ENCODE measurements at places on chromosomes 7 and 10. TPM values are rescaled to one million over a fixed set of nuclear protein-coding genes. Genes with fewer than 3 reads are reported as not detected.

- DNase-seq, result no peak
Measured at GRCh38 chr10:70494536-70494935, 16.0 kb downstream of the PALD1 start.

GRCh38 chr7:50721661-50722259, 60.9 kb downstream of the GRB10 start:
- DNase-seq, result no peak

DNA sequence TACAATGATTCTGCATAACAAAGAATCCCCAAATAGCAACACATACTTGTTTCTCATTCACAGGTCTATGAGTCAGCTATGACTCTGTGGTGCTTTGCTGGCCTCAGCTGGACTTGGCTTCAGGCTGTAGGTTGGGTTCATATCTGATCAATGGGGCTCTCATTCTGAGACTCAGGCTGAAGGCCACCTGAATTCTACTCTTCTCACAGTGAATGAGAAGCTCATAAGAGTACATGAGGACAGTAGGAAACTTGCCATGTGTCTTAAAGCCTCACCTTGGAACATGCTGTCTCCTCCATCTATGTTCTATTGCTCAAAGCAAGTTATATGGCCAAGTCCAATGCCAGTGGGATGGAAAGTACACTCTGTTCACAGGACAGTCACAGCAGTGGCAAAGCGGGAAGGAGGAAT, 292.9 kb downstream of the BMPER start:
- no peak for DNase-seq

GRCh38 chr10:70838270-70838805, 22.6 kb downstream of the SGPL1 start:
- DNase-seq, result no peak

DNA sequence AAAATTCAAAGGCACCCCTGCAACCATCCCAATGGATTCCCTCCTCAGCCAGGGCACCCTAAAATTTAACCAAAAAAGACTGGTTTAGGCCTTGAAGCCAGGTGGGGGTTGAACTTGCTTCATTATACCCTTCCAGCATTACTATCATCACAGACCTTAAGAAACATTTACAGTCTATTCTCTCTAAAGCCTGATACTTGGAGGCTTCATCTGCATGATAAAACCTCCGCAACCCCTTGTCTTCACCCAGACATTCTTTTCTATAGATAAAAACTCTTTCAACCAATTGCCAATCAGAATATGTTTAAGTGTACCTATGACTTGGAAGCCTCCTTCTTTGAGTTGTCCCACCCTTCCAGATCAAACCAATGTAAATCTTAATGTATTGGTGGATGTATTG, 17.9 kb downstream of the AVL9 start:
- DNase-seq, result no peak

DNA sequence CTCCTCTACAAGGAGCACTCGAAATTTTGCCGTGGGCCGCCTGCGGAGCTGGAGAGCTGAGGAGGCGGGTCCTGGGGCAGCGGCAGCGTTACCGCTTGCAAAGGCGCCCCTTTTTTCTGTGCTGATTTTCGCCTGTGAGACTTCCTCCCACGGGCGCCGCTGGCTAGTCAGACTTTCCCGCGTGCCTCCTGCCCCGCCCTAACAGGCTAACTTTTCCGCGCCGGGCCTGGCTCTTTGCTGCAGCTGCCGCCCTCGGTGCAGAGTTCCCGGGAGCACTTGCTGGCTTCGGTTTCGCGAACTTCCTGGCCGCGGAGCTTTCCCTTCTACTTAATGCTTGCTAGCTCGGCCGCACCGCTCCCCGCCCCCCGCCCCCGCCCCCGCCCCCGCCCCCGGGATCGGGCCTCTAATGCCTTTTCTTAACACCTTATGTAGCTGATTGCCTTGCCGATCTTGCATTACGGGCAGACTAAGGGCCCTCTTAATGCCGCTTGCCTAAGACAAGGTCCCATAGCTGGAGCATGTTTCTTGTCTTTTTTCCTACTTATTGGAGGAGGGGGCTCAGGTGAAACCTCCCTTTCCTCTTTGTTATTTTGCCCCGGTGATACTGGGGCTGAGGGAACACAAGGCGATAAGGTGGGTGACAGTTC, 37.9 kb upstream of the RASGEF1A start:
- no peak for DNase-seq

- no peak for DNase-seq
Measured at GRCh38 chr10:6796231-6796630, 216.2 kb upstream of the PRKCQ start.

GRCh38 chr7:124959676-124960075, 30.1 kb upstream of the POT1 start:
- DNase-seq, result no peak

GRCh38 chr10:91856637-91857036, 52.6 kb downstream of the FGFBP3 start:
- no peak for DNase-seq

- DNase-seq, result no peak
Measured at GRCh38 chr7:4786015-4786414, 10.6 kb downstream of the AP5Z1 start.

DNA sequence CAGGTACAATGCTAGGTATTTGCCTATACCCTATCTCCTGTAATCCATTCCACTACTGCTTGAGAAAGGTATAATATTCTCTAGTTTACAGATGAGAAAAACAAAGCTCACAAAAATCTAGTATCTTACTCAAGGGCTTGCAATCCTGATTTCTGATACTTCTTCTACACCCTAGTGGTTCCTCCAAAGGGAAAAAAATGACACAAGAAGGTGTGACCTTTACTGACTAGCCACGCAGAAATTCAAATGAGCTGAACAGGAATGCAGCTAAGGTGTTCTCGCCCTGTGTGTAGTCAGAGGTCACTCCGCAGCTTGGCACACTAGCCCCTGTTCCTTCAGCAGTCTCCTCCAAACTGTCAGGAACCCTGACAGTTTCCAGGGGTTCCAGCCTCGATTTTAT, 59.5 kb upstream of the TM9SF3 start:
- DNase-seq, result no peak

DNA sequence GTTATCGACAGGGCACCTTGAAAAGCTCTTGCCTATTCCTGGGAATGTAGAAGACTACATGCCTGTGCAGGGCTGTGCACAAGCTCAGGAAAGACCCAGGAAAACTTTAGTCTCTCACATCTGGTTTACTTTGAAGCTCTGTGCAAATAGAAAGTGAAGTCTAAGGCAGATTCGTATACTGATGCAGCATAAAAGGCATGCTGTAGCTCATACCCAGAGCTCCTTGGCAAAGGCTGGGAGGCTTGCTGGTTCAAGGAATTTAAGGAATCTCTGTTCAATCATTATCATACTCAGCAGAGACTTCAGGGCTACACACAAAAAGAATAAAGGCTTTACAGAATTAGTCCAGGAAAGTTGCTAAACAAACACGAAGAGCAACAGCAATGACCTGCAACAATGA, 192.0 kb downstream of the OTUD1 start:
- no peak for DNase-seq

DNA sequence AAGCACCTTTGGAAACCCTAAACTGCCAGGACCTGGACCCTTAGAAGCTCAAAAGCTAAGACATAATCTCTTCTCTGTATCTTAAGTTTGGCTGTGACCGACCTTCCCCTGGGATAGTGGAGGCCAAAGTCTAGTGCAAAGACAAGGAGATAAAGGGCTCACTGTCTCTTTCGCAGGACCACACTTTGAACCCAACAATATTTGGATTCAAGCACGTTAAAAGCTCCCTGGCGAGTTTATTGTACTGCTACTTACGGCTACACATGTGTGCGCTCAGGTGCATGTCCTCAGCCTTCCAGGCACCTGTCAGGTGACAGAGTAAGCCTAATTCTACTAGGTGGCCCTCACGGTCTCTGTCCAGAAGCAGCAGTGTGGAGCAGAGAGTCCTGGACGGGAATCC, 55.9 kb downstream of the PNLIPRP2 start:
- DNase-seq, result no peak

- peak; percentile 55 for DNase-seq
Measured at GRCh38 chr10:785089-785860, 95.8 kb upstream of the DIP2C start.

- DNase-seq, result no peak
Measured at GRCh38 chr10:64503429-64503828, 982.2 kb downstream of the REEP3 start.

GRCh38 chr10:30048768-30049517, 10.4 kb downstream of the JCAD start:
- no peak for DNase-seq

DNA sequence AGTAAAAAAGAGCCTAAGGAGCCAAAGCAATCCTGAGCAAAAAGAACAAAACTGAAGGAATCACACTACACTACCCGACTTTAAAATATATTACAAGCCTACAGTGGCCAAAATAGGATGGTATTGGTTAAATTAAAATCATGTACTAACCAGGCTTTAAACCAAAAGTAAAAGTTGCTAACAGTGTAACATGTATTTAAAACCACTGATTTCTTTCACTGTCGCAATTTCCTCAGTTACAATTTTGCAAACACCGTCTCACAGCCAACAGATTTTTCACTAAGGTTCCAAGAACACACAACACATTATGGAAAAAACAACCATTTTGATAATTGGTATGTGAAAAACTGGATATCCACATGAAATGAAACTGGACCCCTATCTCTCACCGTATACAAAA, 74.0 kb downstream of the JMJD1C start:
- no peak for DNase-seq

GRCh38 chr10:127564644-127565043, 15.5 kb downstream of the NPS start:
- no peak for DNase-seq

GRCh38 chr10:126309228-126309883, 78.9 kb downstream of the ADAM12 start:
- DNase-seq, result no peak

DNA sequence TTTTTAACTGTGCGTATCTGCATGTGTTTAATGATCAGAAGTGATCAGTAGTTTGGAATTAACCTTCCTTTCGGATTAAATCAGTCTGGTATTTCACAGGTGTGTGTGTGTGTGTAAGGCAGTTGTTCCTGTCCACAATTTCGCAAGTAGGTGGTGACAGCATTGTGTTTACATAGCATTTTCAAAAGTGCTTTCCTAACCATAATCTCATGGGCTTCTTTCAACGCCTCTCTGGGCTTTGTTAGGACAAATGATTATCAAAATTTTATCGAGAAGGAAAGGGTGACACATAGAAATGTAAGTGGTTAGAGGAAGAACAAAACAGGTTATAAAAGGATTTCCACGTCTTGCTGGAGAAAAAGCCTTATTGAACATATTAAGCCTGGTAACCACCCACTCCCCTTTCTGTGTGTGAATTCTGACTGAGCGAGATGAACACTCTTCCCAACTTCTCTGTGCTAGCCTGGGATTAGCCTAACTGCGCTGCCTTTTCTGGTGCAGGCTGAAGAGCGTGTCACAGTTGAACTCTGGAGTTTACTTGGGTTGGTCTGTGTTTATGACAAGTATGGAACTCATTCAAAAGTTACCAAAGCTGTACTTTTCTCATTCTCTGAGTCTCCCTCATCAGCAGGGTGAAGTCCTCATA, 292.3 kb upstream of the PITRM1 start:
- DNase-seq, result no peak

GRCh38 chr10:57986422-57986821, 281.3 kb downstream of the IPMK start:
- DNase-seq, result no peak

CHST3 gene
- total RNA-seq, result 41.4 TPM

HGF gene
- 11.7 TPM for total RNA-seq

SPDYE5 gene
- not detected for total RNA-seq

SEMA4G gene
- 2.1 TPM for total RNA-seq

OPN1SW gene
- not detected for total RNA-seq

KLF14 gene
- total RNA-seq, result not detected

IL6 gene
- total RNA-seq, result 37.3 TPM

ADAM22 gene
- 0.85 TPM for total RNA-seq

FXYD4 gene
- total RNA-seq, result not detected

LEP gene
- total RNA-seq, result not detected

STAG3 gene
- total RNA-seq, result not detected

TMEM209 gene
- total RNA-seq, result 5.3 TPM

ACTR3C gene
- total RNA-seq, result 0.11 TPM

All from ascending aorta (tissue), 2 donors.